ENCODE measurements at places on chromosomes 7 and 10.
A peak's percentile ranks its signal among the peaks of the same experiment; 100 is the strongest.

- DNase-seq: no peak
Measured at GRCh38 chr10:114987995-114988394, 50.0 kb downstream of the TRUB1 start.

DNA sequence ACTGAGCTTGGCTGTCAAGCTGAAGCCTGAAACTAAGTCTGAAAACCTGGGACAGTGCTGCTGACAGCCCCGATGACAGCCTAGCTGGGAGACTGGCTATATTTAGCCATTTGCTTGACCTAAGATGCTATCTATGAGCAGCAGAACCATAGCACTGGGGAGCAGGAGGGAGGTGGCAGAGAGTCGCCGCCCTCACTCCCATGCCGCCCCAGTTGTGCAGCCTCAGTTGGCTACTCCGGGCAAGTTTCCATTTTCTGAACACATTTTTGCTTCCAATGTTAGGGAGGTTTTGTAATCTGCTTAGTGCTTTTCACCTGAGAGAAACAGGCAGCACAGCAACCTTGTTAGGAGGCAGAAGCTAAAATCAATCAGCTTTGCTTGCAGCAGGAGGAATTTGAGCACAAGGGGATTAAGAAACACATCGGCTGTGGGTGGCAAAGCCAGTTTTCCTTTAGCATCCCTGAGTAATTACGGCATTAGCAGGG is 20.4 kb upstream of the C10orf71 start:
- DNase-seq: no peak

- DNase-seq: no peak
Measured at GRCh38 chr10:31647861-31648260, 280.8 kb downstream of the ARHGAP12 start.

DNA sequence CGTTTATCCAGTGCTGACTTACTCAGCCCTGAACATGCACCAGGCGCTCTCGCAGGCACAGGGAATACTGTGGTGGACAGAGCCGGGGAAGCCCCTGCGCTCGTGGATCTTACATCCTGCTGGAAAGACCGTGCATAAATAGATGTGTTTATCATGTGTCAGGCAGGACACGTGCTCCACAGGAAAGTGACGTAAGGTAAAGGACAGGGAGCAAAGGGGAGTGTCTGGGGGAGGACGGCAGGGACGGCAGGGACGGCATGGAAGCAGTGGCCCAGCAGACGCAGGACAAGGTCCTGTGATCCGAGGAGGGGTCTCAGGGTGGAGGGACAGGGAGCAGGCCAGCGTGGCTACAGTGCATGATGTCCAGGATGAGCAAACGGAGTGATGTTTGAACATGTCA is 410.5 kb downstream of the PAXIP1 start:
- DNase-seq: no peak

DNA sequence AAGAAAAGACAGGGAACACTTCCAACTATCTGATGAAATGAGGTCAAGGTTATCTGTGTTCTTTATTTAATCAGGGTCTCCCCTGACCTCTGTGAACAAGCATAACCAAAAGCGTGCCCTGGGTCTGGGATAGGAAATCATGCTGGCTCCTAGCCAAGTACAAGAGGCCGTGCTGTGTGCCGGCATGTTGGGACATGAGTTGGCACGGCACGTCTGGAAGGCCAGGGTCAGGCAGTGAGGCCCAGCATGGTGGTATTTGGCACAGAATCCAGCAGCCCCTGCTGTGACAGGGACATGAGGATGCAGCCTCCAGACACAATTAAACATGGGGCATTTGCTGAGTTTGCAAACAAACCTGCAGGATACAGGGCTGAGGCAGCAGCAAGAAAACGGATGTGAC is 320.4 kb downstream of the PLXNA4 start:
- DNase-seq: peak; percentile 24
